ENCODE measurements at places on chromosomes 13 and 19. TPM values are rescaled to one million over a fixed set of nuclear protein-coding genes. Genes with fewer than 3 reads are reported as not detected.

- no peak for DNase-seq
These were observed 299.5 kb downstream of the NALCN start for GRCh38 chr13:101116826-101117225.

- DNase-seq, result no peak
These were observed 3.4 kb downstream of the DNMT1 start for GRCh38 chr19:10191347-10191746.

GRCh38 chr19:6476896-6477431 is 4.6 kb downstream of the DENND1C start:
- no peak for DNase-seq

GRCh38 chr13:102839462-102839861 is 6.4 kb upstream of the ERCC5 start:
- DNase-seq, result no peak

- DNase-seq, result no peak
These were observed 80.0 kb downstream of the SCGB2B2 start for GRCh38 chr19:34596989-34597388.

DNA sequence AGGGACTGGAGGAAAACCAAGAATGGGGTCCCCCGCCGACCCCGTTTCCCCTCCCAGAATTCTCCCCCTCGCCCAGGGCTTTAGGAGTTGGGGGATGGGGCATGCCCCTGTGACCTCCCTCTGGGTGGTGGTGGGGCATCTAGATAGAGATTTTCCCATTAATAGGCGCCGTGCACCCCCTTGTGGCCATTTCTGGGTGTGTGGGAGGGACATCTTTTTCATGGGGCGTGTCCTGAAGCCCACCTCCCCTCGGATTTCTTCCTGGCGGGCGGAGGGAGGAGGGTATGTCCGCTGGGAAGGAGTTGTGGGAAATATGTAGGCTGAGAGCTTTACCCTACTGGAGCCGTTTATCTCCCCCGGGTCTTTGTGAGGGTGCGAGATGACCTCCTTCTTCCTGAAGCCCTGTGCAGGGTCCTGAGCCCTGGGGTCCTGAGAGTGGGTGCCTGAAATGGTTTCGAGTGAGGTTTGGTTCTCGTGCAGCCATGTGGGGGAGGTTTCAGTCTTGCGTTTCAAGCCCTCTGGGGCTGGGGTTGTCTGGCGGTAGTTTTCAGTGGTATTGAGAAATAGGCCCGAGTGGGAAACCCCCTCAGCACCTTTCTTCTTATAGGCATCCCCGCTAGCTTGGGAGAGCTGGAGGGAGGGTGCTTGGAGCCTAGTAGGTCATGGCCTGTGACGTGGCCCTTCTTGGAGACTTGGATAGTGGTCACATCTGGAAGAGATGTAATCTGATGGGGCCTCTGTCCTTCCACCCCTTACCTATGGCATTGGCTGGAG is 1.0 kb downstream of the PRMT1 start:
- DNase-seq, result peak; percentile 90

GRCh38 chr13:23588666-23589065 is 18.5 kb downstream of the TNFRSF19 start:
- no peak for DNase-seq

PGPEP1 gene
- 27.2 TPM for polyA plus RNA-seq

DNA sequence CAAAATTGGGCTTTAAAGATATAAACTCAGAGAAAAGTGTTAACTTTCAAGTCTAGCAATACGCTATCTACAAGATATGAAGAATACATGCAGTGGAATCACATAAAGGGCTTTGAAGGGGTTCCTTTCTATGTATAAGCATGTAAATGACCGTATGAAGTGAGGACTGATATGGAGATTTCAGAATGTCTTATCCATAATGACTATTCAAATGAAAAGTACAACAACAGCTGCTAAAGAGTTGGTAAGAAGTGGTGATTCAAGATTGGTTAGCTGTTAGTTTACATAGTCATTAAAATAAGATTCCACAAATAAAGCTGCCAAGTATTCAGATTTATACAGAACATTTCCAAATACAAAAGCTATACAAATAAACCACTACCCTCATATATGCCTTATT is 153.4 kb upstream of the STARD13 start:
- no peak for DNase-seq
